Stimulated activated CD8-positive, alpha-beta memory T cell treated with anti-CD3 and anti-CD28 coated beads, Interleukin-7, amount 100 ng/mL, for 24 hours (primary cell): ENCODE measurements at places on chromosomes 16 and 17.

GRCh38 chr17:75720656-75721462, at the start of gene ITGB4:
Gene ITGB4 (plus strand): TSS chr17:75721459. CDS start chr17:75724704, 3,245 bp downstream.
- DNase-seq = no peak

GRCh38 chr16:19203374-19203966, 35.4 kb downstream of the SYT17 start:
- DNase-seq = no peak

GRCh38 chr17:2090804-2091534, 36.1 kb downstream of the HIC1 start:
- no peak for DNase-seq

DNA sequence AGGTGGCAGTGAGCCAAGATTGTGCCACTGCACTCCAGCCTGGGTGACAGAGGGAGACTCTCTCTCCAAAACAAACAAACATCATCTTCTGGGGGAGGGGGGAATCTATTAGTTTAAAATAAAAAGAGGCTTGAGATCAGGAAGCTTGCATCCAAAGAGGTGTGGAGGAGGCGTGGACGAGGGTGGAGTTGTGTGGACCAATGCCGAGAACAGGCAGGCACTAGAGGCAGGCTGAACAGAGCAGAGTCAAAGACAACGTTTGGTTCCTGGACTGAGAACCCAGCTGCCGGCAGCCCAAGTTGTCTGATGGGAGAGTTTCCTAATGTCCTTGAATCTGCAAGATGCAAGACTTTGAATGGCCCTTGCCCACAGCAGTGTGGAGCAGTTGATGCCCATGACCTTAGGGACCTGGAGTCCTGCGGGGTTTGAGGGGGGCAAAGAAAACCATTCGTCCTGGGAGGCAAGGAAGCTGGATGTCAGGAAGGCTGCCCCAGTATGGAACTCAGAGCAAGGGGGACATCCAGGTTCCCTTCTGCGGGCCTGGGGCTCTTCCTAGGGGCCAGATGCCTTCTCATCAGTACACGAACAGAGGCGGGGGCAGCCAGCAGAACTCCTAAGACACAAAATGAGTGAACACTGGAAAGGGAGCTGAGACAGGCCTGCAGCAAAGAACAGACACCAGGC, 9.2 kb downstream of the TBC1D16 start:
- no peak for DNase-seq

GRCh38 chr16:73252446-73252845, 204.5 kb upstream of the ZFHX3 start:
- DNase-seq = no peak

GRCh38 chr16:30004424-30004776, 6.4 kb downstream of the DOC2A start:
- DNase-seq = no peak

- DNase-seq = no peak
Observed at GRCh38 chr16:70578035-70578434, 54.4 kb downstream of the SF3B3 start.

- no peak for DNase-seq
Observed at GRCh38 chr17:64377769-64378282, 12.8 kb downstream of the PECAM1 start.

DNA sequence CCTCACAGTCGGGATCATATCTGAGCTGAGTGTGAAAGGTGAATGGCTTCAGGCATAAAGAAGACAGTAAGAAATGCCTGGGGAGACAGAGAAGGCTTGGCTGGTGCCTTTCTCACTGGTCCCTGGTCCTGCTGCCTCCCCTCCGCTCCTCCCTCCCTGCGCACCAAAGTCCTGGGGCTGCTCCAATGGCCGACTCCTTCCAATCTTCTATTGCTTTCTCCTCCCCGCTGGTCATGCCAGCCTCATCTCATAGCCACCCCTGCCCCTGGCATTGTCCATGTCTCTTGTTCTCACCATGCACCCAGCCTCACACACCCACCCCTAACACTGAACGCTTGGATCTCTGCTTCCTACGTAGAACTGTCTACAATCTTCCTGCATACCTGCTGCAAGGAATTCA, 18.0 kb downstream of the TLE7 start:
- no peak for DNase-seq

DNA sequence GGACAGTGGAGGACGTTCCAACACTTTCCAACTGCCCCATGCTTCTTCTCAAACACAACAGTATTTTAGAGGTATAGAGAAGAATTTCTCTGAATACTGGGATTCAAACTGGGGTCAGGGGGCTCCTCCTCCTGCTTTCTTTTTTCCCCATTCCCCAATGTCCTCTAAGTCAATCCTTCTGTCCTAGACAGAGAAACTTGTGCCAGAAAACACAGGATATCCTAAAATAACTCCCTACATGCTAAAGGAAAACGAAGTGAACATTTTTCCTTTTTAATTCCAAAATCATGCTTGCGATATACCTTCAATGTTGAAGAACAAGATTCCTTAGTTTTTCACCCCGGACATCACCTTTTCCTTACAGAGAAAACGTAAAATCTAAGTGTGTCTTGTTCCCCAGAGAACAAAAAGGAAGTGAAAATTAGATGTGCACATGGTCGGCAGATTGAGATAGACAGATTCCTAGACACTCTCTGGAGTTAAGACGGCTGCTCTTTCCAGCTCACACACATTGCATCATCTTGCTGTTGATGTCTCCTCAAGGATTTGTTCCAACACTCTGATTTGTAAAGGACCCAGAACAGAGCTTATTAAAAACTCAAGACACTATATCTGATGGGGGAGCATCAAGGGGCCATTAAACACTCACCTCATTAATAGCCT, 228.2 kb downstream of the GRIN2A start:
- DNase-seq = no peak

- DNase-seq = no peak
Observed at GRCh38 chr16:6684076-6684673, 648.5 kb upstream of the RBFOX1 start.
